ENCODE measurements at places on chromosomes 12 and 14. TPM values are rescaled to one million over a fixed set of nuclear protein-coding genes. Genes with fewer than 3 reads are reported as not detected.

The CIROP gene
- total RNA-seq, result 4.6 TPM

The CEBPE gene
- total RNA-seq, result 0.16 TPM

The INHBC gene
- not detected for total RNA-seq

The KIF26A gene
- not detected for total RNA-seq

The INSM2 gene
- not detected for total RNA-seq

The CBX5 gene
- 13.7 TPM for total RNA-seq

The FOXM1 gene
- total RNA-seq, result 1.3 TPM

The PHLDA1 gene
- 48.8 TPM for total RNA-seq

The TSPAN9 gene
- total RNA-seq, result 60.1 TPM

The OR4E2 gene
- not detected for total RNA-seq

The MYF6 gene
- total RNA-seq, result not detected

The TMPO gene
- total RNA-seq, result 22.1 TPM

The CDKN1B gene
- total RNA-seq, result 31.2 TPM

The CLEC4D gene
- not detected for total RNA-seq

The TMPRSS12 gene
- total RNA-seq, result not detected

The PWP1 gene
- total RNA-seq, result 74.1 TPM

The THTPA gene
- 25.4 TPM for total RNA-seq

The STAC3 gene
- total RNA-seq, result 0.63 TPM

The P3H3 gene
- total RNA-seq, result 72.0 TPM

The PCNX4 gene
- total RNA-seq, result 47.6 TPM

The LRRC10 gene
- total RNA-seq, result not detected

The CLEC6A gene
- not detected for total RNA-seq

The OTOGL gene
- 0.43 TPM for total RNA-seq

The RNU4-1 gene
- 1,049 TPM for total RNA-seq

The RITA1 gene
- 9.1 TPM for total RNA-seq

The NEDD8 gene
- total RNA-seq, result 277 TPM

The HEBP1 gene
- 18.5 TPM for total RNA-seq

The TRIM9 gene
- under 0.01 TPM for total RNA-seq
